Daoy (cell line): ENCODE measurements at places on chromosomes 4 and X.

DNA sequence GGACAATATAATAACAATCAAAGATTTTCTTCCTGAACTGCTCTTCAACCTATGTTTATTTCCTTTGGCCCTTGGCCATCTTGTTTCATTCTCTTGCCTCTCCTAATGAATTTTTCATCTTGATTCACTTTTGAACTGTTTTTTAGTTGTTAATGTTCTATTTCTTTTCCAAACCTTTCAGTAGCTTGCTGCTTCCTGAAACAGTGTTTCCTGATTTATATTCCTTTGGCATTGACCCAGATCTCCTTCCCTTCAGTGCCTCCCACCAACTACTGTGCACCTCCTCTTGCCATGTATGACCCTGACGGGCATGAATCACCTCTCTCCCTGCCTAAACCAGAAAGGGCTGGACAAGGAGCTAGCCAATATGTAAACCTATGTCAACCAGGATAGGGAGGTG, 25.6 kb upstream of the SPP1 start:
- peak; percentile 59 for DNase-seq

DNA sequence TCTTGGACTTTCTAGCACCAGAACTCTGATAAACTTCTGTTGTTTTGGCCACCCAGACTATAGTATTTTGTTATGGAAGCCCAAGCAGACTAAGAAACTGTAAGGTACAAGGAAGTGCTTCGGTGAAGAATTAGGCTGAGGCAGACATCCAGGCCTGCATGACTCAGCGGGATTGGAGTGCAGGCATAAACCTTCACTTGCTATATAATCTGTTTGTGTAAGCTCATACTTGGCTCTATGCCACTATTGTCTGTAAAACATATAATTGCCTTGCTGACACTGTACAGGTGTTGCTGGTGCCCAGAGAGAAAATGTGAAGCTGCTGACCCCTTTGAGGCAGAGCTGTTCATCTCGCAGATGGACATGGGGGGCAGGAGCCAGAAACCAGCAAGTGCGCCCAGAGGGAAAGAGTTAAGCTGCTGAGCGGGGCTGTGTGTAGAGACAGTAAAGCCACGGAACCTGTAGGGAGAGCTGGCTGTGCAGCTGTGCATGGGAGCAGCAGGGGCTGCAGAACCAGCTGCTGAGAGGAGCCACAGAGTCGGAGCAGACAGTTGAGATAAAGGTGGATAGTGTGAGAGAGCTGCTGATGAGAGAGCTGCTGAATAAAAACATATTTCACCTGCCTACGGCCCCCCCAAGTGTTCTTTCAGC, 96.2 kb downstream of the RBM46 start:
- DNase-seq: no peak

DNA sequence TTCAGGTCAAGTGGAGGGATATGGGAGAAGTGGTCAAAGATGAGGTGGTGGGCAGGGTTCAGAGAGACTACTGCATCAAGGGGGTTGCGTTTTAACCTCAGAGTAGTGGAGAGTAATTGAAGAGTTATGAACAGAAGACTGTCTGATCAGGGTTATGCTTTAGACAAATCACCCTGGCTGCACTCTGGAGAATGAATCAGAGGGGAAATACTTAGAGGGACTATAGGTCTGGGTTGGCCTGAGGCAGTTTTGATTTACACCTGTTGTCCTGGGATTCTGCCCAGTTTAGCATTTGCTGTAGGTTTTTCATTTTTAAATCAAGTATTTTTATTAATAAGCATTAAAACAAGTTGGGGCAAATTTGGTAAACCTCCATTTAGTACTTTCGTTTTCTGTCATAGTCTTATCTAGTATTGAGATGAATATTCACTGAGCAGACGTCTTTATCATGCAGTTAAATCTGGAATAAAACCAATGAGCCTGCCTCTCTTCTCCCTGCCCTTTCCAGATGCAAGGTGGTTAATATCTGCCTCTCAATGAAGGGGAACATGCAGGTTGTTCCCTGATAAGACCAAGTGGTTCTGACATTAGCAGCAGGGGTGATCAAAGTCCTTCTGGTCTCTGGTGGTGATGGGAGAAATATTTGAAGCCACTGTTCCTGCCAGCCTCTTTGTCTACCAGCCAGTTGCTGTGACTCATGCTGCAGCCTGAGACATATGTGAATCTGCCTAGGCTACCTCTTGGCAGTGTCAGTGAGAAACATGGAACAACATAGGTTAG, 116.0 kb upstream of the RPS6KA3 start:
- DNase-seq: peak; percentile 21

- DNase-seq: no peak
These were observed 2.7 kb upstream of the SRPK3 start for GRCh38 chrX:153778181-153778580.

- no peak for DNase-seq
These were observed 19.9 kb downstream of the MAGEB17 start for GRCh38 chrX:16187024-16187760.

- DNase-seq: peak; percentile 37
These were observed 12.2 kb upstream of the TMEM128 start for GRCh38 chr4:4260185-4260751.

DNA sequence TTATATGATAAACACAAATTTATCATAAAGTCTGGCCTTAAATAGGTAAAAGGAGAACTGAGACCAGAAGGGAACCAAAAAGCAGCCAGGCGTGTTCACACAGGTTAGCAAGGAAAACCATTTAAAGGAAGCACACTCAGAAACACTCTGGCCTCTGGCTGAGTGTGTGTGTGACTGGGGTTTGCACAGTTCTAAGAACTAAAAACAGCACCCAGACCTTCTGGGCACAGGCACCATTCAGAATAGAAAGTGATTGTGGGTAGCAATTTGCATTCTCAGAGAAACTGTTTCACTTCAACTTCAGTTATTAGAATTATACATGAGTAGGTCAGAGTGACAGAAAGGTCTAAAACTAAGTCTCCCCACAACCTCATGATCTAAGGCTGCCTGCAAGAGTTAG, 10.0 kb downstream of the GPR82 start:
- DNase-seq: no peak

DNA sequence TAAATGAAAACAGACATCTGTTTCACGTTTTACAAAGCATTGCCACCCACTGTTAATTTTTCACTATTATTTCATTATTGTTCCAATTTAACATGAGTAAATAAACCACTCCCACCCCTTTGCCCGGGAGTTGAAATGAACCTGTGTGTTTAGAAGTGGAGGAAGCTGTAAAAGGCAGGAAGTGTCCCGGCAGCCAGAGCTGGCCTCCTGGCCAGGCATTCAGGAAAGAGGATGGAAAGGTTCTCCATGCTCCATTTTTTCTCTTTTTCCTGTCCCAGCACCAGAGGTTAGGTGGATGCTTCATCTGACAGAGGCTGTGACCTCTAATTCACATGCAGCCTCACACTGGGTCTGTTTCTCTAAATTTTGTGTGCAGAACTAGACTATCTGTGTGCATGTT, 55.5 kb upstream of the LNX1 start:
- no peak for DNase-seq

DNA sequence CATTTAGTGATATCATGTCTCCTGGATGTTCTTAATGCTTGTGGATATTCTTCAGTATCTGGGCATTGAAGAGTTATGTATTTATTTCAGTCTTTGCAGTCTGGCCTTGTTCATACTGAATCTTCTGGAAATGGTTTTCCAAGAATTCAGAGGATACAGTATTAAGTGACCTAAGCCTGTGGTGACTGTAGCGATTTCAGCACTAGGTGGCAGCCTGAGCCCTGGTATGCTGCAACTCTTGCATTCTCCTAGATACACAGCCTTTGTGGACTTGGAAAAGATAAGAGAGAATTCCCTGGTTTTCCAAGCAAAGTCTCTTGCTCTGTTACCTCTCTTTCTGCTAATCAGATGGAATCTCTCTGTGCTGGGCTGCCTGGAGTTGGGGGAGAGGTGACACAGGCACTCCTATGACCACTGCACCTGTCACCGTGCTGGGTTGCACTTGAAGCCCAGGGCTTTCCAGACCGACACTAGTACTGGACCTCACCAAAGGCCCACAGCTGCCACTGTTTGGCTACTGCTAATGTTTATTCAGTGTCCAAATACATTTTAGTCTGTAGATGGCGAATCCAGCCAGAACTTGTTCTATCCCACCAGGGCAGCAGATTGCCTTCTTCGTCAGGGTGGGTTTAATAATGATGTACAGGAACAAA, 19.3 kb upstream of the SPIN2A start:
- peak; percentile 6 for DNase-seq

DNA sequence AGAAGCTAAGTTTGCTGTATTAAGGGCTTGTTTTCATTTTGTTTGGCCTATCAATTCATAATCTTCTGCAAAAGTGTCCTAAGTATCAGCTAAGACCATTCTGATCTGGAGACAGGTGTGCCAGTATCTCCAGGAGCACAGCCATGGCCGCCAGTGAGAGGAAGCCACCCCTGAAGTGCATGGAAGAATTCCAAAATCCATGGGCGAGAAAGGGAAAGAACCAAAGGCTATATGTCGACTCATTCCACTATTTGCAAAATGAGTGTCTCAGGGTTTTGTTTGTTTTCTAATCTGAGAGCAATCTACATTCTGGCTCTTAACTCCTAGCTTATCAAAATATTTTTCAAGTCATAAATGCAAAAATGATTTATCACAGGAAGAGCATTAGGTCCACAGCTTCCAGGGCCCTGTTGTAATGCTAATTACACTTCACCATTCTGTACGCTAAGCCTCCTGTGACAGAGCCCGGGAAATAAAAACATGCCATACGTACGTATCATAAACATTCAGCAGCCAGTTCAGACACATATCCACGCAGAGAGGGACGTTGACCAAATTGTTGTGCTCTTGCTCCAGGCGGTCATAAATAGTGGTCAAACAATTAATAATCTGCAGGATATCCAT, 137.3 kb upstream of the FTHL17 start:
- peak; percentile 23 for DNase-seq

GRCh38 chrX:15903186-15903681, 48.6 kb upstream of the AP1S2 start:
- DNase-seq: no peak

GRCh38 chr4:104722467-104722866, 227.8 kb upstream of the CXXC4 start:
- DNase-seq: no peak

- no peak for DNase-seq
These were observed 380.8 kb downstream of the ANKRD50 start for GRCh38 chr4:124331781-124332180.

GRCh38 chr4:174522183-174523024, at the start of gene HPGD:
HPGD (minus strand) TSS chr4:174522488; CDS start chr4:174522451, 37 bp downstream.
- DNase-seq: peak; percentile 33

- DNase-seq: no peak
These were observed 444.2 kb downstream of the IDS start for GRCh38 chrX:149060921-149061320.

GRCh38 chr4:47145630-47146029, 114.3 kb downstream of the GABRB1 start:
- peak; percentile 11 for DNase-seq

- DNase-seq: no peak
These were observed 12.0 kb downstream of the FTSJ1 start for GRCh38 chrX:48488034-48488433.

GRCh38 chr4:140943486-140944198, 187.5 kb upstream of the TBC1D9 start:
- peak; percentile 30 for DNase-seq

DNA sequence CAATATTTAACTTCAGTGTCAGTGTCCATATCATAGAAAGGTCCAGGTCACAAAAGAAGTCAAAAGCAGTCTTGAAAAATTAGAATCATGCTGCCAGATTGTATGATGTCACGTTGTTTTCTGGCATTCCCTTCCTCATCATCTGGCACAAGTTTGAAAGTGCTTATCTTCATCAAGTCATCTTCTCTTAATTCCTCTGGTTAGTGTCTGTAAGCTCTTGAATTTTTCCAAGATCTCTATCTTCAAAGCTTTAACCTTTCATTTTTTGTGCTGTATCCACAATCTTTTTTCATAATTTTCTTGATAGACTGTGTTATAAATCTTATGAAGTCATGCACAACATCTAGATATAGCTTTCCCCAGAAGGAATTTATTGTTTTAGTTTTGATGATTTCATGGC, 682.7 kb upstream of the AADAT start:
- DNase-seq: no peak

DNA sequence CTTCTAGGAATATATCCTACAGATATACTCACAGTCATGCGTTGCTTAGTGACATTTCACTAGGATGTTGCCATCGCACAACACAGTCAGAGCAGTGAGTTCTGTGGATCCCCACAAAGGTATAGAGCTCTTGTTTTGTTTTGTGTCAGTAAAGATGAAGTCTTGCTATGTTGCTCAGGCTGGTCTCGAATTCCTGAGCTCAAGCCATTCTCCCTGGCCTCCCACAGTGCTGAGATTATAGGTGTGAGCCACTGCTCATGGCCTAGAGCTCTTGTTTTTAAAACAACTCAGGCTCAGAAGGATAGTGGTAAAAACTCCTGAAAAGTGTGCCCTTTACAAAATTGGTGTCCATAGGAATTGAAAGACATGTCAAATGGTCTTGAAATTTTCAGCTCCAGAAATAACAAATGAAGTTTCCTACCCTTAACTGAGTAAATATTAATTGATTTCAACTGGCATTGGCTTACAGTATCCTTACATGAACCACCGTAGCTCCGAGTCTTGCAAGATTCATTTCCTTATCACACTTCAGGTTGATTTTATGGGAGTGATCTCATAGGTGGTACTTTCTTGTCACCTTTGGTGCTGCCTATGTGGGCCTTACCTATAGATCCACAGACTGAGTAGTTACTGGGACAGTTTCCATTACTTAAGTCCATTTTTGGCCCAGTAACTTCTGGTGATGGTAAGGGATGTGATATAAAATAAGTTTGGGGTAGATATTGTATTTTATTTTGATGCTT, 3.6 kb downstream of the CWH43 start:
- DNase-seq: no peak

DNA sequence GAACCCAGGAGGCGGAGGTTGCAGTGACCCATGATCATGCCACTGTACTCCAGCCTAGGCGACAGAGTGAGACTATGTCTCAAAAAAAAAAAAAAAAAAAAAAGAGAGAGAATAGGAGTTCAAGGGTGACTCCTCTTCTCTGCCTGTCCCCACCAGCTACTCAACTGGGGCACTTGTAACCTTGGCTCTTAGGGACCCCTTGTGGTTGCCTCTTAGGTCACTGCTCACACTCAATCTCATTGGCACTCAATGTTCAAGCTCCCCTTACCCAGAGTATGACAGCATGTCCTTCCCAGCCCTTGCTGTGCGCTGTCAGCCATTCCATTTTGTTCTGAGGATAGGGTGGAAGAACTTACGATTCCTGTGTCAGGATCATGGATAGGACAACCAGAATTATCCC, 82.4 kb upstream of the BEND4 start:
- DNase-seq: no peak

GRCh38 chrX:132173647-132174046, 45.6 kb downstream of the RAP2C start:
- no peak for DNase-seq

- no peak for DNase-seq
These were observed 346.8 kb downstream of the NR3C2 start for GRCh38 chr4:148095346-148095923.

DNA sequence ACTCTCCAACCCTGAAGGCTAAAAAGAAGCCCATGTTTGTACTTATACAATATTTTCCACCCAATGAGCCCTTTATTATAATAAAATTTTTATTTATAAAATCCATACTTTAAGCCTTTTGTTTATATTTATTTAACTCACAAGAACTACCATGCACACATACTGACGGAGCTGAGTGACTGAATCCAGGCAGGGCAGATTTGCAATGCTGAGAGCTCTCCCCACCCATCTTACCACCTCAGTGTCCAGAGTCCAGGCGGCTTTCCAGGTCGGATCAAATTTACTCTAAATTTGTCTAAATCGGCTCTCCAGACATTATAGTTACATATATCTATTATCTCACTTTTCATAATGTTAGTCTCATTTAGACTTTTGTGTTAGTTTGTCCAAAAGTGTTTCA, 74.1 kb downstream of the ARHGAP10 start:
- DNase-seq: no peak

GRCh38 chr4:101763576-101763975, 27.0 kb upstream of the BANK1 start:
- DNase-seq: no peak
